ENCODE measurements at places on chromosomes 1 and 21.

- DNase-seq: no peak
These were observed 544.5 kb upstream of the DAB1 start for GRCh38 chr1:57968321-57968720.

DNA sequence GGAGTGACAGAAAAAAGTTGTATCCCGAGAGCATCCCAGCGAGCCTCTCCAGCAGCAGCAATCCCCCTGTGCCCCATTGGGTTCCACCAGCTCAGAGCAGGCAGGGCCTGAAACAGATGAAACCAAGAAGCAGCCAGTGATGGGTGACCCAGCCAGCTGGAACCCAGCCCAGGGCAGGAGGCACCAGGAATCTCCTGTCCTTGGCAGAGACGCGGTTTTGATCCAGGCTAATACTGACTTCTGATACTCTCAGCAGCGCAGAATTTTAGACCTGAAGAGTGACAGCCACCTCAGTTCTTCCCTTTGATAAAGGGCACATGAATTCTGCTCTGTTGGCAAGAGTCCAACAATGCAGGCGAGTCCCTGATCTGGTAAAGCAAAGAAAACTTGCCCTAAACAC lies 11.4 kb upstream of the OLIG1 start:
- no peak for DNase-seq

DNA sequence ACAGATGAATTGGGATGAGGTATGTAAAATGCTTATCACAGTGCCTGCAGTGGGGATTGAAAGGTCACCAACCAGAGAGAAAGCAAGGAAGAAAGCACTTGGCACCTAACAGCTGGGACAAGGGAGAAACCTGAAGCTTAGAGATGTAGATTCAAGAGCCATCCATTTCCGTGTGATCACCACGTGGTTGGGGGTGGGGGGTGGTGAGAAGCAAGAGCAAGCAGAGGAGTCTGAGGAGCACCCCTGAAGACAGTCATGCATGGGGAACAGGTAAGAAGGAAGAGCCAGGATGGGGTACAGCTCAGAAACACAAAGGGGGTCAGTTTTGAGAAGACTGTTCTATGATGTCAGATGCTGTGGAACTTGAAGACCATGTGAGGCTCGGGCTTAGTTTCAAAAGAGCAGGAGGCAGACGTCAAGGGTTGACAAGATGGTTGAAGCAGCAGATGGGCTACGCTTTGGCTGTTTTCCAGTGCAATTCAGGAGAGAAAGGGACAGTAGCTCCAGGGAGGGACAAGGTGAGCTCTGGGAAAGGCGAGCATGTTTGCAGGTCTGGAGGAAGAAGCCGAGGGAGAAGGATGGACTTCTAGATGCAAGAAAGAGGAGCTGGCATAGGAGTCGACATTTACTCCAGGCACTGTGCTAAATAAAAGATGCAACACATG lies 17.4 kb downstream of the KANK4 start:
- DNase-seq: no peak

DNA sequence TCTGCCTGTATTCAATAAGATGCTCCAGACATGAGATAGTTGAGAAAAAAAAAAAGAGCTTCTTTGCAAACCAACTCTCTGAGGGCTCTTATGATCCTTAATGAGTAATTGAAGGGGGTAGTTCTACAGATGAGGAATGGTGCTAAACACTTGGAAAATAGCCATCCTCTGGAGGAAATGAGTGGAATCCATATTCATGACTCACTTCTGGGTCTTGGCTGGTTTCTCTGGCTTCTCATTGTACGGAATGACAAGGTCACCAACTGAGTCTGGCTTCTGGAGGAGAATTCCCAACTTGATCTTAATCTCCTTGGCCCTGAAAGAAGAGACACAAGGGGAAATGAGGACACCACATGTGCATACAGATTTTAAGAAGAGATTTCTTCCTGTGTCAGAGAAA lies 34.7 kb downstream of the RGS5 start:
- no peak for DNase-seq

GRCh38 chr21:31011412-31011811 lies 26.9 kb downstream of the KRTAP19-8 start:
- no peak for DNase-seq

DNA sequence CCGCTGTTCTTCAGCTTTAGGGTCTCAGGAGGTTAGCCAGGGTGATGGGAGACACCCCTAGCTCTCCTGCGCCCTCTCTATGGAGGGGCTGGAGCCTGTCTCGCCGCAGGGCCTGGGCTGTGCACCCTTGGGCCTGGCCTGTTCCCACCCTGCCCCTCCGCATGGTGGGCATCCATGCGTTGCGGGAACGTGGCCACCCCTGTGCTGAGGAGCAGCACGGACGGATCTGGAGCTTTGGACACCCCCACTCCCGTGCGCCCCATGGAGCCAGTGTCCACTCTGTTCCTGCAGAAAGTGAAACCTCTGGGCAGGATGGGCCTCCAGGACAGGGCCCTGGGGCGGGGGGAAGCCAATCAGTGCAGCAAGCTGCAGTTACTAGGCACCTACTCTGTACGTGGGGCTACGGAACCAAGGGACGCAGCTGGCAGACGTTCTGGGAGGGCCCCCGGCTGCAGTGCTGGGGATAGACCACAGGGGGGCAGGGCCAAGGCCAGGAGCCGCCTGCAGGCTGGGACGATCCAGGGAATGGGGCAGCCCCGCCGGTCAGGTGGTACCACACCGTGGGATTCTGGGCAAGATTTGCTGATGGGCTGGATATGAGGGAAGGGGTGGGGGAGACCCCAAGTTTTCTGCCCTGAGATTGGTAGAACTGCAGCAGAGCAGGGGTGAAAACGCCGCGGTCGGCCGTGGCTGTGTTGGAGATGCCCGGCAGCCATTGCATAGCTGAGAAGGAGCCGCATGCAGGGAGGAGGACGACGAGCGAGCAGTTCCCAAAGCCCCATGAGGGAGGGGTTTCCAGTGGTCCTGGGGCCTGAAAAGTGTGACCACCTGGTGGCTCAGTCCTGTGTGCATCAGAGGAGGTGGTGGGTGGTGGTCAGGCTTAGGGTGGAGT lies 43.3 kb downstream of the TP73 start:
- peak; percentile 42 for DNase-seq

- DNase-seq: no peak
These were observed 36.6 kb downstream of the H3-3A start for GRCh38 chr1:226098870-226099835.

GRCh38 chr1:23097316-23097715 lies 71.3 kb downstream of the LUZP1 start:
- DNase-seq: no peak

GRCh38 chr1:61961009-61961408 lies 218.7 kb downstream of the PATJ start:
- no peak for DNase-seq

DNA sequence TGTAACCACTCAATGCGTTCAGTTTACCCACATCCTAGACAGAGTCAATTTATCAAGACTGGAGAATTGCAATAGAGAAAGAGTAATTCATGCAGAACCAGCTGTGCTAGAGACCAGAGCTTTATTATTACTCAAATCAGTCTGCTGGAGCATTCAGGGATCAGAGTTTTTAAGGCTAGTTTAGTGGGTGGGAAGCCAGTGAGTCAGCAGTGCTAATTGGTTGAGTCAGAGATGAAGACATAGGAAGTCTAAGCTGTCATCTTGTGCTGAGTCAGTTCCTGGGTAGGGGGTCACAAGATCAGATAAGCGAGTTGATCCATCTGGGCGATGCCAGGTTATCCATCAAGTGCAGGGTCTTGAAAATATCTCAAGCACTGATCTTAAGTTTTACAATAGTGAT lies 499.6 kb downstream of the MRPL39 start:
- no peak for DNase-seq

GRCh38 chr1:204302769-204303168 lies 57.0 kb downstream of the PLEKHA6 start:
- DNase-seq: no peak

DNA sequence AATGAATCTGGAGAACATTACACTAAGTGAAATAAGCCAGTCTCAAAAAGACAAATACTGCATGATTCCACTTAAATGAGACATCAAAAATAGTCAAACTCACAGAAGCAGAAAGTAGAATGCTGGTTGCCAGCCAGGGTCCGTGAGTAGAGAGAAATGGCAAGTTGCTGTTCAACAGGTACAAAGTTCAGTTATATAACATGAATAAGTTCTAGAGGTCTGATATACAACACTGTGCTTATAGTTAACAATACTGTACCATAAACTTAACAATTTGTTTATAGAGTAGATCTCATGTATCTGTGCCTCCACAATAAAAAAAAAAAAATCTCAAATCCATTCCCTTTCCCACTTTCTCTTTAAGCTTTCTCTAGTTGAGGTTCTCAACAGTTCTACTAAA lies 83.5 kb downstream of the DENND1B start:
- DNase-seq: no peak

DNA sequence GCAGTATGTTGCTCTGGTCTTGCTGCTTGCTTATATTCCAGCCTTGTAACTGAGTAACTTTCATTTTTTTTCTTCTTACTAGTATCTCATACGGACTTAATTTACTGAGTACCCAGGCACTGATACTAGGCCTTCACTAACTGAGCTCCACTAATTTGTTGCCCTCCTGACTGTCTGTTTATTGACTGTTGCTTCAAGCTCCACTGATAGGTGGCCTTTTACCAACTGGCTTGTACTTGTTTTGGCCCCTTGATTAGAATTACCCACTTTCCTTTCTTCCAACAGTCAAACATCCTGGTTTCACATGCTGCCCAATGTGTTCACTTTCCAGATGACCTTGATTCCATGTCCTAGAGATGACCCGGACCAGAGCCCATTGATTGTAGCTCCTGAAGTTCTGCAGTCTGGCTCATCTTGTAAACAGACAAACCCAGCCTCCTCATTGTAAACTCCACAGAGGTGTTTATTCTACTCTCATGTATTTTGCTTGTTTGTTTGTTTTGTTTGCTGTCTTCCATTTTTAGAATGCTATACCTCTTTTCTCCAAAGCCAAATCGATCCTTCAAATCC lies 27.7 kb downstream of the RGS1 start:
- no peak for DNase-seq

GRCh38 chr21:45482899-45483821 lies 59.1 kb downstream of the SLC19A1 start:
- peak; percentile 57 for DNase-seq

DNA sequence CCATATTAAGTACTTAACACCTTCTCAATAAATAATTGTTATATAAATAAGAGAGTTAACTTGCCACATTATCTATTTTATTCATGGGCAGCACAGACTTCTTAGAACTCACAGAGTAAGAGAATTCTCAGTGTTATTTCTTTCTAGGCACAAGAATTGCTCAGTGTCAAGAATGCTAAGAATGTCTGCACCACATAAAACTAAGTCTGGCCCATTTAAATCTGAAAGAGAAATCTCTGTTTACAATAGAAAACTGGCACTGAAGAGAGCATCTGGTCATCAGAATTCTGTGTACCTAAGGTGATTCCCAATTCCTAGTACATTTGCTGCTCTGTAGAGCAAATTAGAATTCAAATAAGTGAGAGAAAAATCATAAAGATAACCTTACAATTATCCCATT lies 3.8 kb downstream of the OR10K2 start:
- DNase-seq: no peak

GRCh38 chr1:10195570-10195969 lies 14.8 kb upstream of the KIF1B start:
- DNase-seq: no peak

GRCh38 chr1:166960858-166961474 lies 14.4 kb downstream of the ILDR2 start:
- DNase-seq: no peak

GRCh38 chr1:47598357-47598756 lies 160.5 kb downstream of the FOXD2 start:
- no peak for DNase-seq

DNA sequence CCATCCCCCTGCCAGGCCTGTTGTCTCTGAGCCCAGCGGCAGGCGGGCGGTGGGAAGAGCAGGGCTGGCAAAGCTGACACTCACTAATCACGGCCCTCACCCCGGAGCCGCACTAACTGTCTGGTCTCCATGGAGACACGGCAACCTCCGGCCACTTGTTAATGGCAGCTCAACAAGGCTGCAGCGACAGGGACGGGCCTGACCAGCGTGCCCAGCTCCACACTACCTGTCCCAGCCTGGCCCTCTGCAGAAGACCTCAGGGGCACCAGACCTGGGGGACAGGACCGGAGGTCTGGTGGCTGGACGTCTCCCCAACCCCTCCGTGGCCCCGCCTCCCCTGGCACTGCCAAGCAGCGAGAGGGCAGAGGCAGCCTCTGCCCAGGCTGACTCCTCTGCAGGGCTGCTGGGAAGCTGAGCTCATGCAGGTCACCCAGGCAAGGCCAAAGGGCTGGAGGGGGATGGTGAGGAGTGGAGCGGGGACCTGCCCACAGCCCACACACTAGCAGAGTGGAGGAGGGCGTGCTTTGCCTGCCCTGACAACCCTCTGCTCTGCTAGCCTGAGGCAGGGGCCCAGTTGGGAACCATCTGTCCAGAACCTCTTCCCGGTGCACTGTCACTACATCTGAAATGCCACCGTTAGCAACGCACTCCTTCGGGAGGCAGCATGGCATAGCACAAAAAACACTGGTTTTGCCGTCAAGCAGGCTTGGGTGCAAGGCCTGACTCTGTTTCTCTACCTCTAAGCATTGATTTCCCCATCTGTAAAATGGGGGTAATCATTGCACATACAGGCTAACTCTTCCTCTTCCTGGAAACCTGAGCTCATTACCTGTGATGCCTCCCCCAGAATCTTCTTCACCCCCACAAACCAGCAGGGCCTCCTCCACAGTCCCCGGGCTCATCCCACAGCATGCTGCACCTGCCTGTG lies 29.6 kb upstream of the WASF2 start:
- DNase-seq: no peak

DNA sequence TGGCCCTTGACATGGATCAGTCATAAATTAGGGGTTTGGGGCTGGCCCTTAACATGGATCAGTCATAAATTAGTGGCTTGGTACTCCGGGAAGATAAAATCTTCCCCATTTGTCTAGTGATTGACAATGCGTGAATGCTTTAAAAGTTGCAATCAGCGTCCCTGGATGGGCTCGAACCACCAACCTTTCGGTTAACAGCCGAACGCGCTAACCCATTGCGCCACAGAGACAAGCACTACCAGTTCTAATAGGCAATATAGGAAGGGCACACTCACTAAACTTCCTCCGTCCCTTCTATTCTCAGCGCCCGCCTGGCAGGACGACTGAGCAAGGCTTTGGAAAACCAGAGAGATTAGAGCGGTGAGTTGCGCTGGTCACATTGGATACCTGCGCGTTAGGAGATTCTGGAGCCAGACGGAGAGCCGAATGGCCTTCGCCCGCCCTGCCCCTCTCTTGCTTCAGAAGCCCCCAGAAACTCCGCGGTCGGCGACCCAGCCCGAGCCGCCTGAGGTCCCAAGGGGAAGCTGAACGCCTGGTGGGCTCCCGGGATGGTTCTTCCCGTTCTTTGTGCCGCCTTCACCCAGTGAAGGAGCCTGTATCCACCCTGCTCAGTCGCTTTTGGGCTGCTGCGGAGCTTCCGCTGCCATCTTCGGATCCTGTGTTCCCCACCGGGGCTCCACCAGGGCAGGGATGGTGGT lies 235.9 kb downstream of the FAM72C start:
- DNase-seq: no peak

GRCh38 chr1:222420633-222421032 lies 127.3 kb downstream of the HHIPL2 start:
- no peak for DNase-seq
